ENCODE measurements at places on chromosomes 6 and 20.

- no peak for DNase-seq
These were observed 19.7 kb downstream of the ACSS2 start for GRCh38 chr20:34896086-34896621.

- no peak for DNase-seq
These were observed 138.1 kb upstream of the SLC24A3 start for GRCh38 chr20:19074356-19074755.

DNA sequence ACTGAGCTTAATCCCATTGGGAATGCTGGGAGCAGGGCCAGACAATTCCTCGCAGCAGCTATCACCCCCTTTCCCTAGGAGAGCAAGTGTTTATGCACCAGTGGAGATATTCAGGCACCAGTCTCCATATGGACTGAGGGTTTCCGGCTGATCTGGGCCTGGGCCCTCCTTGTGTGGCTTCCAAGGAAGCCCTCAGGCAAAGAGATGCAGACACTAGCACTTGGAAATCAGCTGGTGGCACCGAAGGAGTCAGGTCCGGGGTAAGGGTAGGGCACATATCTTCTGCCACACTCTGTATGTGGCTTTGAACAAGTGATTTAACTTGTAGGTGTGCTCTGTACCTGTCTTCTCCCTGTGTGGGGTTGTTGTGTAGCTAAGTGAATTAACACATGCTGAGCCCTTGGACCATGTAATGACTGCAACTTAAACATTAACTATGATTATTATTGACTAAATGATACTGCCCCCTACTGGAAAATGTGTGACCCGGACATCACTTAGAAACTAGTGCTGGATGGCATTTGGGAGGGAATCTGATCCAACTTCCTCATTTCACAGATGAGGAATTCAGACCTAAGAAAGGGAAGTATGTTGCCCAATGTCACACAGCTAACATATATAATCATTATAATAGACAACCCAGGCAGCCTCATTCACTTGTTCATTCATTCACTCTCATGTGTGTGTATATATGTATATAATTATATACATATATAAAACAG is 19.3 kb upstream of the WFDC2 start:
- DNase-seq = no peak

GRCh38 chr6:3919130-3919628 is 70.0 kb downstream of the FAM50B start:
- no peak for DNase-seq

DNA sequence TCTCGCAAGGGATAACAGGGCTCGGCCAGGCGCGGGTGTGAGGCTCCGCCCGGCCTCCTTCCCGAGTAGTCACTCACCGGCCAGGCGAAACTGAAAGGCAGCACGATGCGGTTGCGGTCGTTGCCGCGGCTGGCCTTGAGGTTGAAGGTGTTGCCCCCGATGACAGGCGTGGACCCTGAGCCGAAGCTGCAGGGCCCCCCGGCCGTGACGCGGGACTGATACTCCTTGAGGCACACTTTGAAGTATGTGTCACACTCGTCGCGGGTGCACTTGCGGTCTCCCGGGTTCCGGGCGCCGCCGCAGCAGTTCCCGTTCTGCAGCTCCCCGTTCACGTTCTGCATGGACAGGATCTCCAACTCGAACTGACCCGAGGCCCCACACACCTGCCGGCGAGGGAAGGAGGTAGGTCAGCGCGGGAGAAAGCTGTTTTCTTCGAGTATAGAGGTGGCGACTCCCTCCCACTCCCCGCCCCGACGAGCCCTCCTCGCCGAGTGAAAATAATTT is 1.1 kb downstream of the JAG1 start:
- no peak for DNase-seq

- no peak for DNase-seq
These were observed 27.4 kb upstream of the SIM1 start for GRCh38 chr6:100491952-100492670.

DNA sequence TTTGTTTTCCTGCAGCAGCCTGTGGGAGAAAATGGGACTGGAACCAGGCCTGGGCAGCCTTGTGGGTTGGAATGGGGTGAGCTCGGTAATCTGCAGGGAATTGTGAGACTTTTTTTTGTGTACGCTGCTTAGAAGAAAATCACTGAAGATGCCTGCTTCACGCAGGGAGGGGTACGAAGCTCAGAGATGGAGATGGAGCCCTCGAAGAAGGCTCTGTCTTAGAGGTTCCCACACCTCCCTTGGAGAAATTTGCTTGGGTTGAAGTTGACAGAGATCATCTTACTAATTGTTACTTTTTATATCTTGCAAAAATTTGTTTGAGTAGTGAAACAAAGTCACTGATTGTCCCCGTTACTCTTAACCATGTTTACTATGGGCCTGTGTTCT is 894 bp downstream of the PYGB start:
- DNase-seq = no peak

DNA sequence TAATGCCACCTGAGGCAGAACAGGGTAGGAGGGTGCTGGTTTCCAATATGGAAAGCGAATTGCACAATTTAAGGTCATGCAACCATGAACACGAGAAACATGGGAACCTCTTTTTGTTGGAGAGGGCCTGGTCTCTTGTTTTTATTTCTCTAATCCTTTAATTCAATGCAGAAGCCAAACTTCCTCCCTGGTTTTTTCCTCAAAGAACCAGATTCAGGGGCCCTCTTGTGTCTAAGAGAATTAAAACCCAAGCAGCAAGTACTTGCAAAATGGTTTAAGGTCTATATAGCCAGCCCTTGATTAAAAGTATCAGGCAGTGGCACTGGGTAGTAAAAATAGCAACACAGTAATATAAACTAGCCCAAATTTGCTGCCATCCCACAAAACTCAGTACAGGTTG is 19.5 kb downstream of the GSTA4 start:
- DNase-seq = no peak

DNA sequence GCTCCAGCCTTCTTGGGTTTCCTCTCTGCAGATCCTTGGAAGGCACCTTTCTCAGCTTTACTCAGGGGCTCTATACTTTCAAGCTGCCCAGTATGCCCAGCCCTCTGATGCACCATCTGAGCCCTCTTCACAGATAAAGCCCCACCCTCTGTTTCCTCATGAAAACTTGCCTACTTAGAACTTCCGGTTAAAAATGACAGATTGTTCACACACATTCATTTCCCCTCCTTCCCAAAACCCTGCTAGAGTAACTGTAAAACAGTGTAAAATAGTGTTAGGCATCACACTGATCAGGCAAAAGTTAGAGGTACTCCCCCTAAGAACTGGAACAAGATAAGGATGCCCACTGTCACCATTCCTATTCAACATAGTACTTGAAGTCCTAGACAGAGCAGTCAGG is 14.0 kb upstream of the GCM1 start:
- DNase-seq = no peak

GRCh38 chr20:24164360-24164759 is 175.8 kb upstream of the GGTLC1 start:
- no peak for DNase-seq

DNA sequence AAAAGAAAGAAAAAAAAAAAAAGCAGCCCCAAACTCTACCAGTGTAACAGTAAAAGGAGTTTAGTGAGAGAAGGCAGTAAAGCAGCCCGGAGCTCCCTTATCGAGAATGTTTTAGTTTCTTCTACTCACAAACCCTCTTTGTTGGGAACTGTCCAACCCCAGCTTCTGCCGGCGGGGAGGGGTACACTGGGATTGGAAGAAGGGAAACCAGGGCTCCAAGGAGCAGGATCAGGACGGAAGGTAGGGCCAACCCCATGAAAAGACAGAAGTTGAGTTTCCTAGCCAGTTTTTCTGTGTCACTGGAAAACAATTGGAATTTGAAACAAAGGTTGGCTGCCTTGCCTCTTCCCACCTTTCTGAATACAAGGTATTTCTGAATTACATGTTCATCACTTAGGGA is 66.0 kb downstream of the KIZ start:
- DNase-seq = no peak

DNA sequence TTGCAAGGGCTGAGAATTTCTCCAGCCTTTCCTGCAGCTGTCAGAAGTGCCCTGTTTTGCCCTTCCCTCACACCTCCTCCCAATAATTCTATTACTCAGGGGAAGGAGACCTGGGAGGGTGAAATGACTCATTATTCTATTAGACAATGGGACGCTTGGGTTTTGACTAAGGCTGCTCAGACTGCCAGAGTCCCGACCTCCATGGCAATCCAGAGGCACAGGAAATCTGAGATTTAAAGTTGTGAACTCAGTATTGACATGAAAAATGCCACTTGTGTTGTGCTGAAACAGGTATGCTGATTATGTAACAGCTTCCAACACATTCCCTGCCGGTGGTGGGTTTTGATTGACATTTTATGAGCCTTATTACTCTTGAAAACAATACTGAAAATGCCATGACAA is 625.9 kb upstream of the FLRT3 start:
- no peak for DNase-seq

- DNase-seq = no peak
These were observed 24.3 kb downstream of the RBL1 start for GRCh38 chr20:37071481-37071911.

DNA sequence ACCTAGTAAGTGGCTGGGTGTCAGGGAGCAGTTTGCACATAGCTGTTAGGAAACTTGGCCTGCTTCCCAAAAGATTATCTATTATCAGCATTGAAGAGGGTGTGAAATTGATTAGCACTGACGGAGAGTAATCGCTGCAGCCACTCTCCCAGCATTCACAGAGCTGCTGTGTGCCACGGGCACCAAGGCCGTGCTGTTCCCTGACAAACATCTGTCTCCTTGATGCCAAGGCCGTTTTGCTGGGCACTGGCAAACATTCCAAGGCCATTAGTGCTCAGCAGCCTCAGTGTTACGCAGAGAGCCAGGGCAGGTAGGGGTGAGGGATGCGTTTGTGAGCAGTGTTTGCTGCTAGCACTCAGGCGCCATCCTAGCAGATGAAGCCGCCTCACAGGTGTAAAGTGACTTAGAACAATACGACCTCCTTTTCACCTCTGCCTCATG is 57.7 kb upstream of the VSTM2L start:
- no peak for DNase-seq

DNA sequence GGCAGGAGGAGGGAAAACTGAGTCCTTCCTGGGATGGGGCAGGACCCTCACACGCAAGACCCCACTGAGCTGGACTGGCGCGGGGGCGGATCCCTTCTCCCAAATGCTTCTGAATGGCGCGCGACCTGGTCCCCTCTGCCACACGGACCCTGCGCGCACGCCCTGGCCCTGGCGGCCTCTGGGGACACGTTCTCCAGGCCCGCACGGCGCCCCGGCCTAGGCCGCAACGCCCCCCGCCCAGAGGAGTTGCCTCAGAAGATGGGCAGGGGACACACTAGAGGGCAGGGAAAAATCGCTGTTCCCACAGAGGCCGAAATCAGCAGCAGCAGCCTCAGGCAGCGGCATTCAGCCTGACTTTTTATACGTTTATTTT is 45.2 kb upstream of the OSTM1 start:
- DNase-seq = no peak

GRCh38 chr6:48775157-48775556 is 664.2 kb upstream of the PTCHD4 start:
- DNase-seq = no peak

- no peak for DNase-seq
These were observed 105.3 kb upstream of the TENT5A start for GRCh38 chr6:81857812-81858211.

- DNase-seq = no peak
These were observed 11.9 kb upstream of the TMEM170B start for GRCh38 chr6:11525468-11526155.

- no peak for DNase-seq
These were observed 130.2 kb upstream of the AKIRIN2 start for GRCh38 chr6:87832025-87832825.

GRCh38 chr6:125930765-125931418 is 25.7 kb upstream of the HINT3 start:
- no peak for DNase-seq

- no peak for DNase-seq
These were observed 30.5 kb downstream of the MUC22 start for GRCh38 chr6:31040801-31041200.

- no peak for DNase-seq
These were observed 173.8 kb downstream of the HIVEP2 start for GRCh38 chr6:142771162-142771561.

DNA sequence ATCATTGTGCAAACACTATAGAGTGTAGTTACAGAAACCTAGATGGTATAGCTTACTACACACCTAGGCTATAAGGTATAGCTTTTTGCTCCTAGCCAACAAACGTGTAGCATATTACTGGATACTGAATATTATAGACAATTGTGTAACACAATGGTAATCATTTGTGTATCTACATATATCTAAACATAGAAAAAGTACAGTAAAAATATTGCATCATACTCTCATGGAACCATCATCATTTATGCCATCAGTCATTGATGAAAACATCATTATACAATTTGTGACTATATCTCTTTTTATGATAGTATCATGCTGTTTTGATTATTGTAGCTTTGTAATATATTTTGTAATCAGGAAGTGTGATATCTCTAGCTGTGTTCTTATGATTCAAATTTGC is 21.0 kb upstream of the HCRTR2 start:
- no peak for DNase-seq

- no peak for DNase-seq
These were observed 912.8 kb upstream of the MAN1A1 start for GRCh38 chr6:120262354-120262753.

- no peak for DNase-seq
These were observed 102.0 kb upstream of the RPS6KA2 start for GRCh38 chr6:166728884-166729530.

GRCh38 chr20:36155629-36155971 is 1.1 kb downstream of the EPB41L1 start:
- no peak for DNase-seq

GRCh38 chr6:73145690-73146089 is 79.6 kb downstream of the KHDC1L start:
- DNase-seq = no peak

GRCh38 chr6:107679457-107679856 is 144.7 kb downstream of the SCML4 start:
- no peak for DNase-seq

- DNase-seq = no peak
These were observed 111.7 kb downstream of the TRERF1 start for GRCh38 chr6:42339991-42340401.

DNA sequence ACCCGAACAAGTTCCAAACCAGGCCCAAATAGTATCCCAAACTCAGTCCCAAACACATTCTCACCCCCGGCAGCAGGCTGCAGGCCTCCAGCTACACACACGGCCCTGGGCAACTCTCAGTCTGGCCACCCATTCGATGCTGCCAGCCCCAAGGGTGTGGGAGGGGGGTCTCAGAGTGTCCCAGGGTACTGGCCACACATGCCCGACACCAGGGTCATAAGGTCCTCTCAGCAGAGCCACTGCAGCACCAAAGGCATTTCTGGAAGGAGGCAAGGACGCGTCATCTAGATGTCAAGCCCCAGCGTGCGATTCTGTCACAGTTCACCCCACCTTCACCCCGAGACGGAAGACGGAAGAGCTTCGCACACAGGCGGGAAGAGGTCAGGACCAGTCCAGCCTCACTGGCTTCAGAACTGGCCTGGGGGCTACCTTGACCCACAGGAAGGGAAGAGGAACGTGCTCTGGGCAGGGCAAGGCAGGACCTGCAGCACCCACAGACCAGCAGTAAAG is 9.5 kb downstream of the MYL9 start:
- DNase-seq = no peak

- DNase-seq = no peak
These were observed 28.3 kb downstream of the STX7 start for GRCh38 chr6:132484680-132485018.

- DNase-seq = no peak
These were observed 5.1 kb upstream of the MAP1LC3A start for GRCh38 chr20:34553366-34553867.
